Sciatic nerve (tissue), 2 donors: ENCODE measurements at places on chromosomes 3 and 15.

GRCh38 chr15:90701880-90702630, 15.1 kb upstream of the BLM start:
- no peak for DNase-seq

- no peak for DNase-seq
Observed at GRCh38 chr3:129936757-129937156, 37.8 kb upstream of the TRH start.

DNA sequence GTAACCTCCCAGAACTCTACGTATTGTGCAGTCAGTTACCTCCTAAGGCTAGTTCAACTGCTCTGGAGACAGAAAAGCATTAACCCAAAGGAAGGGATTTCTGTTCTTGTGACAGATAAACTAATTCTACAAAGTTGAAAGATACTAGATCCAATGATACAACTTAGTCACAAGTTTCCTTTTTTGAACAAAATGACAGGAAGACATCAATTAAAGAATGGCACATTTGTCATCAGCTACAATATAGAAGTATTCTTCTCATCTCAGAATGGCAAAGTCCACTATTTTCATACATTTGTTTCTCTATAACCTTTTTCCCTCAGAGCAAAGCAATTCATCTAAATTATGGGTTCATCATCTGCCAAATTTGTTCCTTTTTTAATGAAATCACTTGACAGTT, 43.7 kb downstream of the ISL2 start:
- DNase-seq: no peak

DNA sequence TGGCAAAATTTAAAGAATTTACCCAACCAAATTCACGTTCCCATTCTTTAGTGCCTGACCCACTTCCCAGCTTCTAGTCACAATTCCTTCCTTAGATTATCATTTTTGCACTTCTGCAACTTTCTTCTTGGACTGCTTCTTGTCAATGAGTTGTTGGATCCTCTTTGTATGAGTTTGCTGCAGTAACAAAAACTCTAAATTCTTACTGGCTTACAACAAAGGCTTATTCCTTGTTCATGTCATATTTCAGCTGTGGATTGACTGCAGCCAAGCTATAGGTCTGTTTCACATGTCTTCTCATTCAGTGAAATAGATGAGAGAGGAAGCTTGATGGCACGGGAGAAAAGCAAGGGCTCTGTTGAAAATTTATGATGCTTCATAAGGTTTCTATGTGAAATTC, 50.4 kb upstream of the TGFBR2 start:
- DNase-seq: no peak

DNA sequence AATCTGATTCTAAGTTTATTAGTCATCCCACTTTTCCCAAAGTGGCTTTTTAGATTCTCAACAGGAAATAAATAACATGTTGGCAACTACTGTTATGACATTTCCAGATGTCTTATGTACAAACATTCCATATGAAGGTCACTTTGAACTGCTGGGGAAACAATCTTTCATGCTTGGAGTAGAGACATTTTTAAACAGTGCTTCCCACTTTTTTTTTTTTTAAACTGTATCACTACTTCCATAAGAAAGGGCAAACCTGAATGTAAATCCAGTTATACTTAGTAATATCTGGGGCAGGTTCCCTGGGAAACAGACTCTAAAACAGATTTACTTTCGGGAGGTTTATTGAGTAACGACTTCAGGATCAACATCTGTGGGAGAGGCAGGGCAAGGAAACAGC, 473.8 kb downstream of the TAFA4 start:
- DNase-seq: no peak

DNA sequence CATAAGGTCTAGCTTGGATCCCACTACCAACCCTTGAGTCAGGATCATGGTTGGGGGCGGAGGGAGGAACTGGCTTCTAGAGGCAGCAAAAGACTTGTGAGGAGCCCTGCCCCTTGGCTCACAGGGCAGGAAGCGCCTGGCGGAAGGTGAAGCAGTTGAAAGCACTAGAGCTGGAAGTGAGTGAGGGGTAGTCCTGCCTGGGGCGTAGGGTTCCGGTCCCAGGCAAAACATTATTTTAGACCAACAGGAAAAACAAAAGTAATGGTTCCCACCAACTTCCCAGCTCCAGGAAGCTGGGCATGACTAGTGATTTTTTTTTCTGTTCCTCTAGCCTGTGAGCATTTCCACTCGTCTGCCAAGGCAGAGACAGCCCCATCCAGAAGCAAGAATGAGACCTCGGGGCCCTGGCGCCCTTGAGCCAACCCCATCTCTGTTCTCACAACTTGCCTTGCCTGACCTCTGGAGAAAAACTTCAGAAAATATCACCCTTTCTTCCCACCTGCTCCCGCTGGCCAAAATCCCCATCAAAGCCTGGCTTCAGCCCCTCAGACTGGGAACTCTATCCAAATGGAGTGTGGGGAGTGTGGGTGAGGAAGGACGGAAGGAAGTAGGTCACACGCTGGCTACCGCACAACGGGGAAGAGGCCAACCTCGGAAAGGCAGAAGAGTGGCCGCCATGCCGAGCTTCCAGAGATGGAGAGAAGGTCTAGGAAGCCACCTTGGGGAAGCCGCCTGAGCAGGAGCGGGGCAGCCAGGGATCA, 57.5 kb downstream of the RBPMS2 start:
- no peak for DNase-seq

DNA sequence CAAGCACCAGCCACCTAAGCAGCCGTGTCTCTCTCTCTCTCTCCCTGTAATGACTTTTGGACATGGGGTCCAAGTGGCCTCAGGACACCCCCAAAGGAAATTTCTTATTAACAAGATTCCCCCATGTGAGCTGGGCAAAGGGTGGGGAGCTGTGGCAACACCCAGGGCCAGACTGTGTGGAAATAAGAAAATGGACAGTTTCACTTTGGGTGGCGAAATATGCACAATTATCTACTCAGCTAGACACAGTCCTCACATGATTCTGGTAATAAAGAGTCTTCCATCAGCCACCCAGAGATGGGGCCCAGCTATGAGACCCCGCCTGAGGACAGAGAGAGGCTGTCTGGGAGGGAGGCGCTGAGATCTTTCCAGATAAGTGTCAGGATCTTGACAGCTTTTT, 96.8 kb upstream of the TPM1 start:
- no peak for DNase-seq

GRCh38 chr15:34240537-34240936, 15.7 kb downstream of the EMC4 start:
- DNase-seq: no peak

GRCh38 chr3:31779514-31779913, 201.5 kb downstream of the OSBPL10 start:
- DNase-seq: no peak

- DNase-seq: no peak
Observed at GRCh38 chr3:160921020-160921635, 165.1 kb downstream of the PPM1L start.

- DNase-seq: no peak
Observed at GRCh38 chr15:49062900-49063299, 16.7 kb upstream of the SECISBP2L start.

DNA sequence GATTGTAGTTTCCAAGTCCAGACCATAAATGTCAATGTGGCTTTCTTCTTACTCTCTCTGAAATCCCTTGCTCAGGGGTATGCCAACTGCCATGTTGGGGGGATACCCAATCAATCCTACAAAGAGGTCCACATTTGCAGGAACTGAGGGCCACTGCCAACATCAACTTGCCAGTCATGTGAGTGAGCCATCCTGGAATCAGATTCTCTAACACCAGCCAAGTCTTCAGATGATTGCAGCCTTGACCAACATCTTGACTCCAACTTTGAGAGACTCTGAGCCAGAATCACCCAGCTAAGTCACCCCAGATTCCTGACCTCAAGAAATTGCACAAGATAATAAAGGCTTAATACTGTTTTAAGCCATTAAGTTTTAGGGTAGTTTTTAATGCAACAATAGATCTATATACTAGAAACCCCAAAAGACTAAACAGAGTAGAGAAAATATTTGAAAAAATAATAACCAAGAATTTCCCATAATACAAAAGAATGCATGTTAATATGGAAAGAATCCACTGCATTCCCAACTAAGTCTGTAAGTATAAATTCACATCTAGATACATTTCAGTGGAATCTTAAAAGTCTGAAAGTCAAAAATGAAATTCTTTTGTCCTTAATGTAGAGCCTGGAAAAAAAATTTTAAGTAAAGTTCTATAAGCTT, 22.4 kb downstream of the ISG20 start:
- peak; percentile 18 for DNase-seq

DNA sequence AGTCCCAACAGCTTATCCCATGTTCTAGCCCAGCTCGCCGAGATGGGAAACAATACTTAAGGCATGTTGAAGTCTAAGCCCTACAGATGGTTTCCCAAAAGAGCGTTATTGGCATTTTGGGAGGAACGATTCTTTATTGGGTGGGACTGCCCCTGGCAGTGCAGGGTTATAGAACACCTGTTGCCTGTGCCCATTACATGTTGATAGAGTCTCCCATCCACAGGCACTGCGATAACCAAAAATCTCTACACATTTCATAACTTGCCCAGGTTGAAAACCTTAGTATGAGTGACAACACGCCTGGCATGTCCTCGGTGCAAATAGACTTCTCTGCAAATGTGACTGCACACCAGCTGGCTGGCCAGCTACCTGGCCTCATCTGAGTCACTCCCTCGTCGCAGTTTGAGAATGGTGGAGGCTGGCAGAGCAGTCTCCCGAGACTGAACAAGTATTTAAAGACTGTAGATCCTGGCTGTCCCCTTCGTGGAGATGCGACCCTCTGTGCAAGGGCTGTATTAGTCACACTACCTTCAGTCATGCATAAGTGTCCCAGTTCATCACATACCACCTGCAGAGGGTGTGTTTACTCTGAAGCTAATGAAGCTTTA, 18.7 kb downstream of the ZNF80 start:
- DNase-seq: no peak

DNA sequence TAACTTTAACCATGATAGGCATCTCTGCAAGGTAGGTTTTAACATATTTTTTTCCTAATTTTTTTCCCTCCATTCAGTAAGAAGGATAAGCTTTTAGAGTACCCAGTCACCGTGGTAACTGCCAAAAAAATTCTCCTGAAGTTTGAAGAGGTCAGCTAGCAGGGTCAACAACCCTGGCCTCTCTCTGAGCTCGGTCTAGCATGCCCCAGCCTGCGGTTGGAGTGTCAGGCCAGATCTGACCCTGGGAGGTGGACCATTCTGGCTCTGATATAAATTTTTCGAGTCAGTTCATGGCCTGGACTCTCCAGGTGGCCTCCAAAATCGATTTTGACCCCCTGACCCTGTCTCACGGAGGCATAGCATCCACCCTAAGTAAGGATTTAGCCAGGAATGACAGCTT, 29.7 kb downstream of the SOX2 start:
- DNase-seq: no peak

DNA sequence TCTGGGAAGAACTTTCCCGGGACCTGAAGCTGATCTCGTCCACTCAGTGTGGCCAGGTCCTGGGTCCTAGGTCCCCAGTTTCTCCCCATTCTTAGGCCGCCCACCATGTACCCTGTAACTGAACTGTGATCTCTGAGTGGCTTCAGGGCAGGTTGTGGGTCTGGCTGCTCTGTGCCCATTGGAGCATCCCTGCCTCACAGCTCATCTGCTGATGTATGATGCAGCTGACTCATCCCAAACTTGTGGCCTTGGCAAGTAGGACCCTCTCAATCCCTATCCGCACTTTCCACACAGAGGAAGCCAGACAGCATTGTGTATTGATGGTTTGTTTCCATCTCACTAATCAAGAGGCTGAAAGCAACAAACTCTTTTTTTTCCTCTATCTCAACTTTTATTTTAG, 69.1 kb upstream of the XCR1 start:
- DNase-seq: no peak

DNA sequence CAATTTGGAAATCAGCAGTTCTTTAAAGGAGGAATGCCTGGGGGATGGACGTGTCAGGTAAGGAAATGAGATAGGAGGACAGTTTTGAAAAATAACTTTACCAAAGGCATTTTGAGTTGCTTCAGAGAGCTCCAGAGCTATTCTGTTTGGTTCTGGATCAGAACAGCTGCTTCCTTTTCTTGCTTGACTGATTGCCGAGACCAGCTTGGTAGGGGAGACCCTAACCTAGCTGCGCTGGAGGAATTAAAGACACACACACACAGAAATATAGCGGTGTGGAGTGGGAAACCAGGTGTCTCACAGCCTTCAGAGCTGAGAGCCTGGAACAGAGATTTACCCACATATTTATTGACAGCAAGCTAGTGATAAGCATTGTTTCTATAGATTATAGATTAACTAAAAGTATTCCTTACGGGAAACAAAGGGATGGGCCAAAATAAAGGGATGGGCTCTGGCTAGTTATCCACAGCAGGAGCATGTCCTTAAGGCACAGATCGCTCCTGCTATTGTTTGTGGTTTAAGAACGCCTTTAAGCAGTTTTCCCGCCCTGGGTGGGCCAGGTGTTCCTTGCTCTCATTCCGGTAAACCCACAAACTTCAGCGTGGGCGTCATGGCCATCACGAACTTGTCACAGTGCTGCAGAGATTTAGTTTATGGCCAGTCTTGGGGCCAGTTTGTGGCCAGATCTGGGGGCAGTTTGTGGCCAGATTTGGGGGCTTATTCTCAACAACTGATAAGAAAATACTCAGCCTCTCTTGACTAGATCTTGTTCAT, 556.0 kb downstream of the ROBO1 start:
- no peak for DNase-seq

DNA sequence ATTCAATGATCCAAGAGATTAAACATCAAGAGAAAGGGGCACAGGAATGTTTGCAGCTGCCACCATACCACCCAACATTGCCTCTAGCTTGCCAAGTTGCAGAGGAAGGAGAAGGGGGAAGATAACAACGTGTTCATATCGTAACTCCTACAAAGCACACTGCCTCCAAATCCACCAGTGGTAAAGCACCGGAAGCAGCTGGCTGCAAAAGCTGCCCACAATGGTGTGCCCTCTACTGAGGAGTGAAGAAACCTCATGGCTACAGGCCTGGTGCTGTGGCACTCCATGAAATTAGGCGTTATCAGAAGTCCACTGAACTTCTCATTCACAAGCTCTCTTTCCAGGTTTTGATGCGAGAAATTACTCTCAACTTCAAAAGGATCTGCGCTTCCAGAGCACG, 263.9 kb upstream of the STT3B start:
- no peak for DNase-seq
